ENCODE measurements at places on chromosomes 12 and 14.

GRCh38 chr12:118188690-118189371, 52.9 kb downstream of the PEBP1 start:
- no peak for DNase-seq

DNA sequence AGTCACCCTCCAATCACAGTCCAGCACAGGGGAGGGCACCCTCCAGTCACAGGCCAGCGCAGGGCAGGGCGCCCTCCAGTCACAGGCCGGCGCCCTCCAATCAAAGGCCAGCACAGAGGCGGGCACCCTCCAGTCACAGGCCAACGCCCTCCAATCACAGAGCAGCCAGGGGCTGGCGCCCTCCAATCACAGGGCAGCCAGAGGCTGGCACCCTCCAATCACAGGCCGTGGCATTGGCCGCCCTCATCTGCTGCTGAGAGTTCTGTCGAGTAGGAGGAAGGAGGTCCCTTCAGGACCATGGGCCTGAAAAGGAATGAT, 26.6 kb downstream of the DDX51 start:
- DNase-seq = no peak

GRCh38 chr12:5548152-5548943, 116.4 kb downstream of the NTF3 start:
- DNase-seq = no peak

DNA sequence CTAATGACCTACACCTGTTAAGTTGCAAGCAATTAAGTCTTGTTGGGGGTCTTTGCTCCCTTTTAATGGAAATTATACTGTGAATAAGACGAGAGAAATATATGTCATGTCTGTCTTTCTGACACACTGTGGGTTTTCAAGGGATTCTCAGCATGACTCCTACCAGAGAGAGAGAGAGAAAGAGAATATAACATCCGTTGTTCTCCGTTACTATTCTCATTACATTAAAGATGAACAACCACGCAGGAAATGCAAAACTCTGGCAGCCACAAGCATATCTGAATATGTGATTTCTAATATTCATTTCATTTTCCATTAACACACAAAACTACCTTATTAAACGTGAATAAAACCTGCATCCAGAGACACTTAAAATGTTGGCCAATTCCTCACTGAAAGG, 67.3 kb upstream of the EGLN3 start:
- no peak for DNase-seq

DNA sequence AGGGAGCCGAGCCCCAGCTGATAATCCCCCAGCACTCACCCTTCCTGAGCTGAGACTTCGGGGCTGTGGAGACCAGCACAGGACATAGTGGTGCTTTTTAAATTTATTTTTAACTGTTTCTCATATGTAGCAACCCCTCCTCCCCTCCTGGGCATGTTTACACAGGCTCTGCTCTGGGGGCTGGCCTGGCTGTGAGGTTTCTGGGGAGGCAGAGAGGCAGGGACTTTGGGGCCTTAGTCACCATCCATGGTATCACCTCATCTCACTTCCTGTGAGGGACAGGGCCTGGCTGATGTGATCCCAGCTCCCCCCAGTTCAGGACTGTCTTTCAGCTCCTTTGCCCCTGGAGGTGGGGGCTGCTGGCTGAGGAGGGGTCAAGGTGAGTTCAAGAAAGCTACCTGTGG, 20.4 kb downstream of the VASH1 start:
- DNase-seq = no peak

DNA sequence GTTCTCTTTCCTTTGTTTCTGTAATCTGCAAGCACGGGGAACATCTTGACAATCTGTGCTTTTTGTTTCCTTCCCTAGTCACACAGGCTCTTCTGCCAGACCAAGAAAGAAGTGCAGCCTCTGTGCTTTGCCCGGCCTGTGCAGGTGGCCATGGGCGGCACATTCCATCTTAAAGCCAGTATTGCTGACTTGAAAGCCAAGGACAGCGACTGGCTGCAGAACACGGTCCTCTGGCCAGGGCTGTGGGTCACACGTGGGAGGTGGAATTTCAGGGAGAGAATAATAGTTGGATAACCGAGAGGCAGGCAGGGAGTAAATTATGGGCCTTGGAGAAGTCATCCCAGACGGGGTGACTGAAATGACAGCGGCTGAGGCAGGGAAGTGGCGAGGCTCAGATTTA, 24.8 kb downstream of the FNTB start:
- no peak for DNase-seq

Data from stimulated activated CD4-positive, alpha-beta T cell treated with anti-CD3 and anti-CD28 coated beads, Interleukin-1b, Interleukin-23, amount 100 ng/mL, for 1 hour (primary cell).